ENCODE measurements at places on chromosomes 1 and 21.

- DNase-seq: no peak
These were observed 17.2 kb downstream of the JAK1 start for GRCh38 chr1:64948905-64949833.

DNA sequence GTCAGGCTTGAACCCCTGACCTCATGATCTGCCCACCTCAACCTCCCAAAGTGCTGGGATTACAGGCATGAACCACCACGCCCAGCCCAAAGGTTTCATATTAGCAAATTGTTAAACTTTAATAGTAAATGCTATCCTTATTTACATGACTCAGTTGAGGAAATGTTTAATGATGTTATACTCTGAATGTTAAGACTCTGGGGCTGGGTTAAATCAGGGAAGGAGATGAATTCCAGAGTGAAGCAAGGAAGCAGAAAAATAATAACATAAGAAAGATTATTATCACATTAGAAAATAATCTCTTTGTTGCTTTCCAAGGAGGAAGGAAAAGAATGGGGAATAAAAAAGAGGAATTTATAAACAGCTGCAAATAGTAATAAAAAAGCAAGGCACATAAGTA is 105.3 kb downstream of the PTGS2 start:
- no peak for DNase-seq

DNA sequence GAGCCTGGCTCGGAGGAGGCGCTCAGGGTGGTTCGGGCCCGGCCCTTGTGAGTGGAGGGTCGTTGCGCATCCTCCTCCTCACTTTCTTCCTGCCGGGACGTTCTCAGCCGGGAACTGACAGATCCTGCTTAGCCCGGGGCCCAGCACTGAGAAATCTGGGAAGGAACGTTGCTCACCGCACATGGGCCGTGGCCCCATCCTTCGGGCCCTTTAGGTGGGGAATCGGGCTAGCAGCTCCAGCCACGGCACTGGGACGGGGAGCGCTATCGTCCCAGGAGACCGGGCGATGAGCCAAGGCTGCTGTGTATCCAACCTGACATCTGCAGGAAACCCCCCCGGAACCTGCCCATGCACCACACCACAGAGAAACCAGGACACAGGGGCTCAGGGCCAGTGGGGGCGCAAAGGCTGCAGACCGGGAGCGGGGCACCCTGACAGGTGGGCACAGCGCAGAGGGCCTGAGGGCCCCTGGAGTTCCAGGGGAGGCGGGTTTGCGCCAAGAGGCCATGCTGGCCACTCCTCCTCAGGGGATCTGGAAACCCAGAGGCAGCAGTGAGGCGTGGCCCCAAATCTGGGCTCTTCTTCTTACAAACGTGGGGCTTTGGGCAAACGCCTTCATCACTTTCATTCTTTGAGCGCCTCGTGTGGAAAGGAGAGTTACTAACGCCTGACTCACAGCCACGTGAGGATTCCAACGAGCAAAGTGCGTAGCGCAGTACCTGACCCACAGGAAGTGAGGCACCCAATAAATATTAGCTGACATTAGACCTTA is at the start of gene SH2D5:
SH2D5 (minus strand) TSS at position 116 of the 772 bp plus-strand sequence. CDS start 4,659 bp downstream, outside the sequence.
- DNase-seq: peak; percentile 91

DNA sequence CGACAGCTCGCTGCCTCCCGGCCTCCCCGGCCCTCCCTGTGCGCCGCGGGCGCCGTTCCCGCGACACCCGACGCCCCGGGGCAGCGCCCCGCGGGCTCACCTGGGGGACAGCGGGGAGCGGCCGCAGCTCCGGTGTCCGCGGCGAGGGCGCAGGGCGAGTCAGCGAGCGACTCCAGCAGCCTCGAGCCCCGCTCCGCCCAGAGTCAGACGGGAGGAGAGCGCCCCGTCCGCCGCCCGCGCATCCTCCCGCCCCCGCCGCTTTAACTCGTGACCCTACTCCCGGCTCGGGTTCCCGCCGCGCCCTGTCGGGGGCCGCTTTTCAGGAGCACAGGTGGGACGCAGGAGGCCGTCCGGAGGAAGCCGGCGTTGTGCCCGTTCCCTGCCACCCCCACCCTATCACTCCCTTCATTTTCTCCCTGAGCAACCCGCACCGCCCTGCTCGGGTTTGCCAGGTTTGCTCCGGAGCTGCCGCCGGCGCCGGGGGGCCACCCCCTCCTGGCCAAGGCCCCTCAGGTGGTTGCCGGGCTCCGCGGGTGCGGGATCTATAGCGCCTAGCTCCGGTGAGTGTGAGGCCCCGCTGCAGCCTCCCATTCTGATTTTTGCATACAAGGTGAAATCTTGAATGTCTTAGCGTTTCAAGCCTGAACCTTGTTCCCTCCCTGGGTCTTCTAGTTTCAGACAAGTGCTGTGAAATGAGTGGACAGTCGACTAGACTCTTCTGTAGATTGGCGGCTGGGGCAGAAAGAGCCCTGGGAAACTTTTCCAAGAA is at the start of gene MCOLN3:
MCOLN3 (minus strand) TSS at position 205 of the 769 bp plus-strand sequence. CDS start 3,140 bp downstream, outside the sequence.
- peak; percentile 57 for DNase-seq

DNA sequence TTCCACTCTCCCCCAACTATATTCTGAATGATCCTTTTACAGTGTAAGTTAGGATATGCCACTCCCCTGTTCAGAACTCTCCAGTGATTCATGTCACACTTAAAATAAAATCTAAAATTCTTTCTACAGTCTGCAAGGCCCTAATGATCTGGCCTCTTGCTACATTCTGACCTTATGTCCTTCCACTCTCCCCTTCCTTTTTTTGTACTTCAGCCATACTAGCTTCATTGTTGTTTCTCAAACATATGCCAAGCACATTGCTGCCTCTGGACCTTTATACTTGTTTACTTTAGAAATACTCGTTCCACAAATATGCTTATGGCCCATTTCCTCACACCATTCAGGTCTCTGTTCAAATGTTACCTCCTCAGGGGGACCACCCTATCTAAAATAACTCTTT is 14.8 kb upstream of the PSMA5 start:
- DNase-seq: no peak

DNA sequence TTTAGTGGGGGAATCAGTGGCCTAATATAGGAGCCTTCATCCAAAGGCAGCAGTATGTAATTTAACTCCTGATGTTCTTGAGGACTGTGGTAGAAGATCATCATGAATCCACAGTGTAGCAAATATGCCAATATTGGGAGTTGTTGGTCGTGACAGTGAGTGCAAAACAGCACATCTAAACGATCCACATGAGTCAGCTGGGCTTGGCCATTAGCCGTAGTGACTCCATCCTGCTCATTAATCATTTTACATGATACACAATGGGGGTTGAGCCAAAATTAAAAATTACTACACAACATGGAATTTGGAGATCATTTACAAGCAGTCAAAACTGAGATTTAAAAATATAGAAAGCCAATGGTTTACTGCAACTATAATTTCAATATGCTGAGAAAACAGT is 653.9 kb upstream of the CAMK1G start:
- DNase-seq: no peak

GRCh38 chr1:111513410-111514020 is 10.1 kb upstream of the ADORA3 start:
- no peak for DNase-seq

DNA sequence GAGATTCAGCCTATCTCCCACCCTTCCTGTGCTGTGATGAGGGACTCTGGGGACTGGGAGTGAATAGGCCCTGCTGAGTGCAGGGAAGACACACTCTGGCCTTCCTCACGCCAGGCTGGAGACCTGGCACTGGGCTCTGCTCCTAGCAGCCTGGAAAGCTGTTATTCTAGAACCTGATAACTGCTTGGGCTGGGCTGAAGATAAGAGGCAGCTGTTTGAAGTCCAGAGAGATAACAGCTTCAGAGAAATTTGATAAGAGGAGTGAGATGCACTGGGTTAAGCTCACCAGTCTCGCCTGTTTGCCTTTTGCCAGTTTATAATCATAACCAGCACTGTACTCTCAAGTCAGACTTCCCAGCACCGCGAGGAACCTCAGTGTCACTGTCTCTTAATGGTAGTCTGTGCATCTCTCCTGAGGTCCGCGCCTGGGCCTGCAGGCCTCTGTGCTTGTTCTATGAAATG is 46.6 kb upstream of the GPR37L1 start:
- no peak for DNase-seq

DNA sequence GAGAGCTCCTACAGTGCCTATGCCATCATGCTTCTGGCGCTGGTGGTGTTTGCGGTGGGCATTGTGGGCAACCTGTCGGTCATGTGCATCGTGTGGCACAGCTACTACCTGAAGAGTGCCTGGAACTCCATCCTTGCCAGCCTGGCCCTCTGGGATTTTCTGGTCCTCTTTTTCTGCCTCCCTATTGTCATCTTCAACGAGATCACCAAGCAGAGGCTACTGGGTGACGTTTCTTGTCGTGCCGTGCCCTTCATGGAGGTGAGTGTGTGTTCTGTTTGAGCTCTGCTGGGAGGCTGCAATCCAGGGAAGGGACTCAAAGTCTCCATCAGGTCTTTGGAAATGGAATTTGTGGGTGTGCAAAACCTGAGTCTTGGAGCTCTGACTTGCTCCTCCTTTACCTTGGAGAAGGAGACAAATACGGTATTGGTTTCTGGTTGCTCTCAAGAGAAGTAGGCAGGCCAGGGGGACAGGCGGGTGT is 658 bp downstream of the GPR37L1 start:
- DNase-seq: no peak
